ENCODE measurements at places on chromosomes 12 and 14.
A peak's percentile ranks its signal among the peaks of the same experiment; 100 is the strongest.

GRCh38 chr14:53491256-53491883, 338.2 kb upstream of the DDHD1 start:
- H3K4me1 ChIP-seq, result peaks cover 25% of the 10 kb centered on the region
- no peak overlapping the region for H3K27ac ChIP-seq
- H3K36me3 ChIP-seq, result no peaks in the 10 kb centered on the region
- no peak overlapping the region for H3K4me3 ChIP-seq
- H3K27me3 ChIP-seq, result no peaks in the 10 kb centered on the region
- DNase-seq, result no peak

GRCh38 chr12:39205969-39206368, 237.0 kb downstream of the KIF21A start:
- H3K27me3 ChIP-seq, result no peaks in the 10 kb centered on the region

DNA sequence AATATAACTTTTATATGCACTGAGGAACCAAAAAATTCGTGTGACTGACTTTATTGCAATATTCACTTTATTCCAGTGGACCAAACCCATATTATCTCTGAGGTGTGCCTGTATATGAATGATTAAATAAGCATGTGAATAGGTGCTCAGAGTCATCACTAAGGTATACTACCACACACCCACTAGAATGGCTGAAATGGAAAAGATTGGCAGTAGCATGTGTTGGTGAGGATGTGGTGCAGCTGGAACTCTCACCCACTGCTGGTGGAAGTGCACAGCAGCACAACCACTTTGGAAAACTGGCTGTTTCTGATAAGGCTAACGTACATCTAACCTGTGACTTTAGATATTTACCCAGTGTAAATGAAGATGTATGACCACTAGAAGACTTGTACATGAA, 36.8 kb downstream of the GOLGA5 start:
- no peak overlapping the region for H3K4me3 ChIP-seq
- peaks cover 82% of the 10 kb centered on the region for H3K36me3 ChIP-seq
- H3K27me3 ChIP-seq, result no peaks in the 10 kb centered on the region
- no peak for DNase-seq
- H3K27ac ChIP-seq, result no peak overlapping the region
- H3K4me1 ChIP-seq, result no peaks in the 10 kb centered on the region

DNA sequence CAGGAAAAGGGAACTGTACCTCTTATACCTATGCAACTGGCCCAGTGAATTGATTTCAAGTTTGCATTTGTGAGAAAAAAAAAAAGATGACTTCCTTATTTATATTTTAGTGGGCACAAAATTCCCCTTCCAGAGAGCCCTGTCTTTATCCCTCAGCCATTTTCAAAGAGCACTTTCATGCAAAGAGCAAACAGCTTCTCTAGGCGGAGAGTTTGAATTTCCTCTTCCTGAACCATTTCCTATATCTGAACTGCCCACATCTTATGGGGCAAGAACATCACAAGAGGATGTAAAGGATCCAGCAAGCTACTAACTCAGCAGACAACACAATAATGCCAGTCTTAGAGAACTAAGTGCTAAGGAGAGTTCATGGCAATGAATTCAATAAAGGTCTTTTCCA, 22.3 kb upstream of the PLXNC1 start:
- H3K27ac ChIP-seq, result no peak overlapping the region
- no peaks in the 10 kb centered on the region for H3K4me1 ChIP-seq
- no peaks in the 10 kb centered on the region for H3K27me3 ChIP-seq
- no peak for DNase-seq

DNA sequence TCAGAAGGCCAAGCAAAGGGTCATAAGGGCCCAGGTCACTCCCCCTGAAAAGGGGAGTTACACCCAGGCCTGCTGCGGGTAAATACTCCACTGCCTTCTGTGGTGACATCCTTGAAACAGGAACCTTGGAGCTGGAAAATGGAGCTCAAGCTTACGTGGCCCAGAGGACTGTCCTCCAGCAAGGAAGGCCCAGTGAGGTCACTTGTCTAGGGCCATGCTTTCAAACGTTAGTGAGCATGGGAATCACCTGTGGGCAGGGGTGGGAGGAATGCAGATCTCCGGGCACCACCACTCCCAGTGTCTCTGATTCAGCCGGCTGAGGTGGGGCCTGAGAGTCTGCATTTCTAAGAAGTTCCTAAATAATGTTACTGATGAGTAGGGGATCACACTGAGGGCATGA, 140.5 kb upstream of the CCND2 start:
- H3K4me3 ChIP-seq, result no peak overlapping the region
- H3K27ac ChIP-seq, result no peak overlapping the region
- no peaks in the 10 kb centered on the region for H3K4me1 ChIP-seq
- H3K27me3 ChIP-seq, result no peaks in the 10 kb centered on the region
- no peak for DNase-seq
- no peaks in the 10 kb centered on the region for H3K36me3 ChIP-seq

- H3K36me3 ChIP-seq, result no peaks in the 10 kb centered on the region
- H3K4me3 ChIP-seq, result no peak overlapping the region
- DNase-seq, result no peak
- no peaks in the 10 kb centered on the region for H3K27me3 ChIP-seq
- H3K27ac ChIP-seq, result no peak overlapping the region
These were observed 311.9 kb downstream of the CEP128 start for GRCh38 chr14:80629606-80630005.

- no peak overlapping the region for H3K27ac ChIP-seq
- H3K27me3 ChIP-seq, result no peaks in the 10 kb centered on the region
- no peaks in the 10 kb centered on the region for H3K4me1 ChIP-seq
- no peak for DNase-seq
These were observed 3.2 kb upstream of the C14orf180 start for GRCh38 chr14:104576232-104576969.

DNA sequence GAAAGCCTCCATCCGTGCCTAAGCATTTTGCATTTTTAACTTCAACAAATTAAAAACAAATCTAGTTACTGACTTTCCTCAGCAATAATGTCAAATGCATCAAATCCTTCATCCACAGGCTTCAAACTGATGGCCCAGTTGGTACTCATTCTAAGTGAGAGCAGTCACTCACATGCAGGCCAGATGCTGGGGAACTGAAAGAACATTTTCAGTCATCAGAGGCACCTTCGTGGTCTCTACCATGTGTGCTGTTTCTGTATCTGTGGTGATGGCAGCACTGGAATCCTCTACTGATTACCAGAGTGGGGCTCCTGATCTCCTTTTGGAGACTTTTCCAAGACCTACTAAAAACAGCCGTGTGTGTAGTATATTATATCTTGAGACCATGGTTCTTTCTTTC, 145.2 kb downstream of the PRIMA1 start:
- H3K4me3 ChIP-seq, result no peak overlapping the region
- H3K27ac ChIP-seq, result no peak overlapping the region
- DNase-seq, result no peak

GRCh38 chr12:45687081-45688015, 42.2 kb upstream of the ARID2 start:
- H3K4me1 ChIP-seq, result no peaks in the 10 kb centered on the region
- DNase-seq, result no peak
- H3K27ac ChIP-seq, result no peak overlapping the region
- no peaks in the 10 kb centered on the region for H3K36me3 ChIP-seq
- H3K27me3 ChIP-seq, result no peaks in the 10 kb centered on the region

DNA sequence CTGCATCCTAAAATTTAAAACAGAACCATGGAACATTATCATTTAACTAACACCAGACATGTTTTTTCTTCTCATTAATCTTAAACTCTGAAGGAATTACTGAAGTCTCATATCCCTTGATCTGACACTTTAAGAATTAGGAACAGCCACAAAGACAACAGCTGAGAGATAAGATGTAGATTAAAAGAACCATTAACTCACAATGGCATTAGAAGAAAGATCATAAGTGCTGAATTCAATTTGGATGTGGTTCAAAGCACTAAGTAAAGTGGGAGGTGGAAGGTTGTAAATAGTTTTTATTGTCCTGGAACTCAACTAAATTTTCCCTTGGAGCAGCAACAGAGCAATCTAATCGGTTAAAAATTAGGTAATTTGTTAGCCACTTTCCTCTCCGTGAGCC, 199.0 kb upstream of the ATP2B1 start:
- H3K27me3 ChIP-seq, result no peaks in the 10 kb centered on the region
- H3K4me1 ChIP-seq, result no peaks in the 10 kb centered on the region
- no peak overlapping the region for H3K4me3 ChIP-seq
- no peak for DNase-seq
- no peaks in the 10 kb centered on the region for H3K36me3 ChIP-seq

DNA sequence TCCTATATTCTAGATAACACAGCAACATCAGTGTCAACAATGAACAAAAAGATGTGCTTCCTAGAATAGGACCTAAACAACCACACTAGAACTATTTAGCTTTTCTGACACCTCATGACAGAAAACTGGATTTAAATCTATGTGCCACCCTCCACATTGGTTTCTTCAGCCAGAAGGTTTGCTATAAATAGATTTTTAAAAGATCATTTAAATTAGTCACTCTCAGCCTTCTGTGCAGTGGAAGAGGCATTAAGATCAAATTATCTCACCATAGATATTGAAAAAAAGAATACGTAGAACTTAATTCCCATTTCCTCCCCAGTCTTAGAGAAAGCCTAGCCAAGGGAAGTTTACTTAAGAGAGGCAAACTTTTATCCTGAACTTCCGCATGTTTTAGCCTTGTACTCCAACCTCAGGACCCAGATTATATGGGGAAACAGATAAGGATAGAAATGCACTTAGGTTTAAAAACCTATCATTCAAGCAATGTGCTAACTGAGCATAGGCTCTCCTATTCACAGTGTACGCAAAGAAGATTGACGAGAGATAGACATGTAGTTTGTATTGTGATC, 59.6 kb downstream of the NELL2 start:
- no peaks in the 10 kb centered on the region for H3K36me3 ChIP-seq
- H3K4me3 ChIP-seq, result no peak overlapping the region
- DNase-seq, result no peak
- H3K27me3 ChIP-seq, result no peaks in the 10 kb centered on the region

- H3K4me3 ChIP-seq, result no peak overlapping the region
- no peak overlapping the region for H3K27ac ChIP-seq
- no peaks in the 10 kb centered on the region for H3K36me3 ChIP-seq
- DNase-seq, result no peak
- H3K27me3 ChIP-seq, result no peaks in the 10 kb centered on the region
- H3K4me1 ChIP-seq, result no peaks in the 10 kb centered on the region
These were observed 3.2 kb downstream of the OR4K2 start for GRCh38 chr14:19878029-19878642.

DNA sequence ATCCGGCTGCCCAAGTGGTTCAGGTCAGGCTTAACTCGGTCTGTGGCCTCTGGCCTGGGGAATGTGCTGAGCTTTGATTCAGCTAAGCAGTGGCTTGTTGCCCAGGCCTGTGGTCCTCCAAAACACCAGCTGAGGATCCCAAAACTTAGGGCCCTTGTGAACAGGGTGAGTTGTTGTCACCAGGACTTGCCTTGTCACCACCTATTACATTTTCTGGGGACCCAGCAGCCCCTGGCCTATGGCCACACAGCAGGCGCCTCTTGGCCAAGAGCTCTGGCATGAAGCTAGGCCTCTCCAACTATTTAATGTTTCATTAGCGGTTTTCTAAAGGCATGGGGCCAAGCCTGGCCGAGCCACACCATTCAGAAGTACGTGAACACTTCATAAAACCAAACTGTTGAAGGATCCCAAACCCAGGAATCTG, 343.7 kb downstream of the CACNA1C start:
- peak overlapping the region; percentile 61 for H3K27ac ChIP-seq
- DNase-seq, result no peak
- H3K36me3 ChIP-seq, result no peaks in the 10 kb centered on the region
- no peaks in the 10 kb centered on the region for H3K27me3 ChIP-seq

DNA sequence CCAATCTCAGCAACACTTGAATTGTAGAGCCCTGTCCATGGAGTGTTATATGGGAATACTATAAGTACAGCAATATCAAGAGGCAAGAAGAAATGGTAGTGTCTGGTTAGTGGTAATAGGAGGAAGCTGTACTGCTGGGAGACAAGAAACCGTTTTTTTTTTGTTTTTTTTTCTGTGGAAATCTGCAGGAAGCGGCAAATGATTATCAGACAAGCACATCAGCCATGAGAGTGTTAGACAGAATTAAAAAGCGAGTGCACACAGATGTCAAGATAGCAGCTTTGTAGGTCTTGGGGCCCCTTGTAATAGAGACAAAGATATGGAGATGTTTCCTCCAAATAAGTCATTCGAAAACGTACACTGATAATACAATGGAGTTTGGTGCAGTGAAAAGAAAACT, 6.7 kb downstream of the TESPA1 start:
- no peaks in the 10 kb centered on the region for H3K36me3 ChIP-seq
- no peak for DNase-seq
- no peak overlapping the region for H3K27ac ChIP-seq
- no peaks in the 10 kb centered on the region for H3K27me3 ChIP-seq

All from vagina (tissue), 2 donors.